ENCODE measurements at places on chromosomes 1 and 21. TPM values are rescaled to one million over a fixed set of nuclear protein-coding genes. Genes with fewer than 3 reads are reported as not detected.

DNA sequence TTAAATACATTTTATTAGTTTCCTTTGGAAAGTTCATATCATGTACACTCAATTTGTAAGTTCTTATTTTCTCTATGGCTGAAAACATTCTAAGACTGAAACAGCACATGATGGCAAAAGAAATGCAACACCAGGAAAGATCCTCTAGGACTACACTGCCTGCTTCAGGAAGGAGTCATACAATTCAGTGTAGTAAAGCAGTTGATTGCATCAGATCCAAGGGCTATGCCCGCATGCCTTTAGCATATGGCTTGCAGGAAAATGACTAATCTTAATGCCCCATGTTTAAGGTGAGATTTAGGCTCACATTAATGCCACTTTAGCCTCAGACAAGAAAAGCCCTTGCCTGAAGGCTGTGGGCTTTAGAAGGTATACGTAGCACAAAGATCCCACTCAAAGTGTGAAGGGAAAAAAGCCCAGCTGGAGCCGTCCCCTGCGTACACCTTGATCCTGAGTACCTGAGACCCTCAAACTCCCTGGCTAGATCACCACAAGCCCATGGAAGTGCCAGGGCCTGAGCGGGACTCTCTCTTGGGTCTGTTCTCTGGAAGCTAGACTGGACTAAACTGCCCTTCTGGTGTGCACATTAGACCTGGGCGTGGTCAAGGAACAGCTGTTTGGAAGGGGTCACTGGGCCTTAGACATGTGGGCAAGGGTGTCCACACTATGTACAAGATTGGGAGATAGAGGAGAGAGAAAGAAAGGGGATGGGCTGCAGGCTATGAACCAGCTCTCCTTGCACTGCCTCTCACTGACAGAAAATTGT is 52.9 kb downstream of the ESRRG start:
- DNase-seq: no peak

DNA sequence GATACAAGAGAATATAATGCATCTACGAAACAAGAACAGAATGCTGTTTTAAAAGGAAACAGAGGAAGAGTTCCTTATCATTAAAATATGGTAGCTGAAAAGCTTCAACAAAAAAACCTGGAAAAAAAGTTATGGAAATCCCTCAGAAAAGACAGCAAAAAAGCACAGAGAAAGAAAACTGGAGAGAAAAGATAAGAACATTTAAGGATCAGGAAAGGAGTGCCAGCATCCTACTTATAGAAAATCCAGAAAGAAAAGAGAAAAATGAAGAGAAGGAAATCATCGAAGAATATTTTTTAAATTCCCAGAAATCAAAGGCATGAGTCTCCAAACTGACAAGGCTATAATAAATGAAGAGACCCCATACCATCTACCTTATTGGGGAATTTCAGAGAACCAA is 29.8 kb downstream of the SUSD4 start:
- no peak for DNase-seq

DNA sequence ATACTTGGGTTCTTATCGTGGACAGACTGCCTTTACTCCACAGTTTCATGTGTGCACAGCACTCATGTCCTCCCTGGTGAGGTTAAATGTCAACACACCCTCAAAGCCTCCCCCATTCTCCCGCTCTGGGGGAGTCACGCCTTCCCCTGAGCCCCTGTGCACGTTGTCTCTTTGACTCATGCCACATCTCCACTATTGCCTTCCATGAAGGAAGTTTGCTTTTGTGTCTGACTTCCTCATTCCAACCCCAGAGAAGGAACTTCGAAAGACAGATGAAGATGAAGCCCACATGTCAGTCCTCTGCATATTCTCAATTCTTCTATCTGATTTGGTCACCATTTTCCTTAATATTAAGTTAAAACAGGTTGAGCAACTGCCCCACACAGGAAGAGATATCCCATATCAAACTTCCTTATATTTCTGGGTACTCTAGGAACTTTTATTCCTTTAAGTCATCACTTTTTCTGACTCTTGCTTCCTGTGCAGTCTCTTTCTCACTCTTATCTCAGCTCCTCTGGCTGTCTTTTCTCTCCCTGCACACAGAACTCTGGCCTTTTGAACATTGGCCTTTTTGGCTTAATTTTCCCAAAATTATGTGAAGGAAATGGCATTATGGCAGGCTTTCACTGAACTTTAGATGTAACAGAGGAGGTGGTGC is 41.5 kb downstream of the C4BPA start:
- DNase-seq: no peak

GRCh38 chr1:180190091-180190490 is 35.4 kb downstream of the QSOX1 start:
- no peak for DNase-seq

DNA sequence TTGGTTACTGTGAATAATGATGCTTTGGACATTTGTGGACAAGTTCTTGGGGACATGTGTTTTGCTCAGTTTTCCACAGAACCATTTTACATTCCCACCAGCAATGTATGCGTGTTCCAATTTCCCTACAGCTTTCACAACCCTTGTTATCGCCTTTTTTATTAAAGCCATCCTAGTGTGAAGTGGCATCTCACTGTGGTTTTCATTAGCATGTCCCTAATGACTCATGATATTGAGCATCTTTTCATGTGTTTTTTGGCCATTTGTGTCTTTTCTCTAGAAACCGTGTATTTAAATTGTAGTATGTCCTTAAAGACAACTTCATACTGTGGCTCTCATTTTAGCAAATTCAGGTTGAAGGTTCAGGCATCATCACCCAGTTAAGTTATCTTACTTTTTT is 132.1 kb downstream of the TGFBR3 start:
- no peak for DNase-seq

GRCh38 chr1:225684741-225685140 is 31.8 kb upstream of the ENAH start:
- no peak for DNase-seq

- no peak for DNase-seq
Observed at GRCh38 chr1:26175346-26175745, 1.9 kb upstream of the CNKSR1 start.

DNA sequence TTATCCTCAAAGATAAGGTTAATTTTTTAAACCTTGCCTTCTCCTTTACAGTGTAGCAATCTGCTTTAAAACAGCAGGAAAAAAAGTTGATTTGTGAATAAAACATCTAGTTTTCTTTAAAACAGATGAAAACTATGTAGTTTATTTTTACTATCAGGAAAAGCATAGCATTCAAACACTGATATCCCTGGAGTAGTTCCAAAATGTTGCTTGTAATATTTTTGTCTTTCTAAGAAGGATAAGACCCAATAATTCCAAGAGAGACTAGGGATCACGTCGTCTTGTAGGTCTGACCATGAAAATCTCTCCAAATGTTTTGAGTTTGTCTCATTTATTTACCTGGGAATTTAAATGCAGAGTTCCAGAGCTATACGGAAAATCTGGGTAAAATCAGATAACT is 204.0 kb downstream of the NTNG1 start:
- no peak for DNase-seq

The FCRL6 gene
- 0.81 TPM for total RNA-seq

The ELAVL4 gene
- total RNA-seq: not detected

The RNU1-1 gene
- 3,879 TPM for total RNA-seq

The DNAJC28 gene
- total RNA-seq: 0.86 TPM
